ENCODE measurements at places on chromosomes 4 and X.

DNA sequence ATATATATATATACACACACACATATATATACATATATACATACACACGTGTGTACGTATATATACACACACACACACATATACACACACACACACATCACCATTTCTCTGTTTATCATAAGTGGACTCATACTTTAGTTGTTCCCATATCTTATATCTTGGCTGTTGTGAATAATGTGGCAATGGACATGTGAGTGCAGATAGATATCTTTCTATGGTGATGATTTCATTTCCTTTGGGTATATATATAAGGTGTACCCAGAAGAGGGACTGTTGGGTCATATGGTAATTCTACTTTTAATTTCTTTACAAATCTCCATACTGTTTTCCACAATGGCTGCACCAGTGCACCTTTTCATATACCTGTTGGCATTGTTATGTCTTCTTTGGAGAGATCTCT is 105.9 kb downstream of the LARP1B start:
- no peak for DNase-seq

DNA sequence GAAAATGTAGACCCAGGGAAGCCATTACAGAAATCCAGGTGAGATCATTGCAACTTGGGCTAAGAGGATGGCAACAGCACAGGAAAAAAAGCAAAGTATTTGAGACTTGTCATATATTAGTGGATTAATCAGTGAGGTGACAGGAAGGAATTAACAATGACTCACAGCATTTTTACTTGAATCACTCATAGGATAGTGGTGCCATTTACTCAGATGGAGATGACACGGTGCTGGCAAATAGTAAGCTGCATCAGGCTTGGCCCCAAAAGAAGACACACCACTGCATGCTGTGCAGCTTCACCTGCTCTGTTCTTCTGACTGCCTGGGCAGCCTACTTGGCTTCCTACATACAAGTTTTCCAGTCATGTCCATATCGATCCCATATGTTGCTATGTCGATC is 144.8 kb downstream of the FRYL start:
- no peak for DNase-seq

- no peak for DNase-seq
Measured at GRCh38 chr4:14237911-14238310, 610.4 kb upstream of the BOD1L1 start.

- DNase-seq, result no peak
Measured at GRCh38 chrX:46630141-46630540, 56.6 kb downstream of the CHST7 start.

DNA sequence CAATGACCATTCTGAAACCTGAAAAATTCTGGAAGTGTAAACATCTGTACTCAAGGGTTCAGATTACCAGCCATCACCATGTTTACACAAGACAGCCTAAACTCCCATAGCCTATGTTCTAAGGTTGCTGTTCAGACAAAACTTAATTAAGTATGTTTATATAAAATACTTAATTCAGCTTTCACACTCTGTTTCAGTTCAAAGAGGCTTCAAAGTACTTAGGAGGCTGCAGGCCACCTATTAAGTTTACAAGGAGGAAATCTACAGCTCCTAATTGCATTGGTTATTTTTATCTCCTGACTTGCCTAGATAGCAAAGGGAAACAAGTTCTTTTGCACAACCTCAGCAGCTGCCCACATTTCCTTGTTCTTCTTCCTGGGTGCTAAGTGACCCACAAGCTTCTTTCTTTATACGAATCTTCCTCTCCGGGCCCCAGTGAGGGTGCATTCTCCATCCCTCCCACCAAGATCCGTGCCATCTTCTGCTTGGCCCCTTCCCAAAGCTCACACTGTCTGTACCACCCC is 2.0 kb downstream of the GAK start:
- DNase-seq, result no peak

DNA sequence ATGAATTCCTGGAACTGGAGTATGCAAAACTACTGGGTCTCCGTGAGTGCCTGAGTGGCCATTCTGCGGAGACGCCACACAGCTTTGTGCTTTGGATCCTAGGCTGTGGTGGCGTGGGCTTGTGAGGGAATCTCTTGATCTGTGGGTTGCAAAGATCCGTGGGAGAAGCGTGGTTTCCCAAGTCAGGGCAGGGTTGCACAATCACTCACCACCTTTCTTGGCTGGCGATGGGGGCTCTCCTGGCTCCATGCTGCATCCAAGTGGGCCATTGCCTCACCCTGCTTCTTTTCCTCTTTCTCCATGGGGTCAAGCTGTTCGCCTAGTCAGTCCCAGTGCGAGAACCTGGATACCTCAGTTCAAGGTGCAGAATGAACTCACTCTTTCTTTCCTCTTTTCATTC is 62.5 kb downstream of the SLAIN2 start:
- DNase-seq, result no peak

GRCh38 chr4:2245057-2245786 is 3.3 kb upstream of the HAUS3 start:
- no peak for DNase-seq

All from NCI-H2171 treated with DMSO at 0.1 percent for 48 hours (cell line).